Activated CD4-positive, CD25-positive, alpha-beta regulatory T cell treated with anti-CD3 and anti-CD28 coated beads, Interleukin-2, amount 50 U/mL, for 16 hours (primary cell): ENCODE measurements at places on chromosomes 1 and 21.

DNA sequence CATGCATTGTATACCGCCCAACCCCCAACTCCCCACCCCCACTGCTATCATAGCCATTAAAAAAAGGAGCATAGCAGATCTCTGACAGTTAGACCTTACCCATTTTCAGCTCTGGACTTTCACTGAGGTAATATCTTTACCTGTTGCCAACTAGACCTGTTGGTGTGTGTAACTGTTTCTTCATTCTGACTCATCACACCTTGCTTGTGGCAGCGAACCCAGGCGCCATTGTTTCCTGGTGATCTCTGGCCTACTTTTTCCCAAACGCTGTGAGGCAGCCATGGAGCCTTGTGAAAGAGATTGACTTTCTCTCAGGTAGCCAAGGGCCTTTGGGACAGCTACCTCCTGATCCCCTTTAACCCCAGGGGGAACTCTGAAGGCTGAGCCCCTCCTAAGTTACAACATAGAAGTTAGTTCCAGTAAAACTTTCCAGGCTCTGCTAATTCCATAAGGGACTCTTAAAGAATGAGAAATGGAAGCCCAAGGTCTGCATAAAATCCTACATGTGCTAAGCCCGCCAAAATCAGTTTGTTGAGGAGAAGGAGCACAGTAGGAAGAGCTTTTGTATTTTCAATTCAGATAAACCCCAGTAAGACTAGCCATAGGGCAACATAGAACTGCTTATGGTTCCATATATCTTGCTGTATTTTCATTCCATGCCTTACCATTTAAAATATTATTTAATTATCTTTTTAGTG lies 196.1 kb upstream of the CAMK1G start:
- DNase-seq = no peak

GRCh38 chr1:201468844-201469644 lies at the start of gene PHLDA3:
TSS of gene PHLDA3 (minus strand) at chr1:201469188. CDS start at chr1:201468786, 402 bp downstream.
- no peak for DNase-seq

DNA sequence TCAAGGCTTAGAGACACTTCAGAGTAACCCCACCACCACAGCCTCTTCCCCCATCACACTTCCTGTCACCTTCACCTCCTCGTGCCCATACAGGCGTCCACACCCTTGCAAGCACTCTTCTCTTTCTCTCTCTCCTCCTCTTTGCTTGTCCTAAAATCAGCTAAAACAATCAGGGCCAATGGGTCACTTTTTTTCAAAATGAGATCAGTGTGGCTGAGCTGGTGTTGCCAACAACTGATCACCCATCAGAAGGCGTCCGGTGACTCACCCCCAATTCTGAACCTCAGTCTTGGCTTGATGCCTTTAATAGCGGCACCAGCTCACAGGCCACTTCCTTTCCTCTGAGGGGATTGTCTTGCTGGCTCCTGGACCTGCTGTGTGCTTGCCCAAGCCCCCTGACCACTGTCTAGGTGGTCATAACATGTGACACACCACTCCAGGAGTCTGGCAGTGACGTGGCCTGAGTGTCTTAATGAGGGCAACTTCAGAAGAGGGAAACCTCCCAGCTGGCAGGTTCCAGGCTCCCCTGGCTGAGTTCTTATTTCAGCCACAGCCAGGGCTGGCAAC lies 1.6 kb downstream of the DRAXIN start:
- DNase-seq = no peak

DNA sequence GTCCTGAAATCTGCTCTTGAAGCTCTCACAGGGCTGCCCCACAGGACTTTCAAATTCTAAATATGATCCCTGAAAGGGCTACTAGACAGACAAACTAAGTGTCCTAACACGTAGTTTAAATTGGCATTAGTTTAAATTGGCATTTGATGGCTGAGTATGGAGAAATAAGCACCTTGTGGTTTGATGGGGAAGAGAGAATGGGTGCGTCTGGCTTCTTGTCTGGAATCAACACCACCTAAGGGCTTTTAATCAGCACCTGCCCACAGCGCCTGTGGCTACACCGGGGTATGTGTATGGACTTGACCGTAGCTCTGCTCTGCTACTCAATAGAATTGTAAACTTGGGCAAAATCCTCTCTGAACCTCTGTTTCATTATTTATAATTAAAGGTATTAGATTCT lies 5.7 kb upstream of the LAMB3 start:
- no peak for DNase-seq

GRCh38 chr21:34846601-34847112 lies 177.9 kb downstream of the CLIC6 start:
- no peak for DNase-seq

GRCh38 chr21:41537356-41537755 lies 29.4 kb upstream of the TMPRSS2 start:
- no peak for DNase-seq

DNA sequence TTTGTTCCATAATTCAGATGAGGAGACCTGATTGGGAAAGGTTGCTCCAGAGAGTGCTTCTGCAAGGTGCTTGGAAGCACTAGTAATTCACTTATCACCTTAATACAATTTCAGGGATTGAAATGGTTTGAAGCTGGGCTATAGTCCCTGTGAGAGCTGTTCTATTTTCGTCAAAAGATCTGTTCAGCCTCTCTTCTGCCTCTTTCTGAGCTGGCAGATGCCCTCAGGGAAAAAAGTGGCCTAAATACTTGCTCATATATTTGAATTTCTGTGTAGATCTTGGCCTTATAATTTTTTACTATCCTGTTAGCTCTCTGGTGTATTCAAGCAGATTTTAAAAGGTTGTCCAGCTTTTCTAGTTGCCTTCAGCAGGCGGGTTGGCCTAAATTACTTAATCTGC lies 22.3 kb downstream of the C1orf146 start:
- no peak for DNase-seq

GRCh38 chr1:153032677-153033308 lies 1.8 kb downstream of the SPRR1B start:
- DNase-seq = no peak

- no peak for DNase-seq
Observed at GRCh38 chr1:90834354-90834885, 117.3 kb upstream of the BARHL2 start.

GRCh38 chr1:78553859-78554258 lies 63.1 kb downstream of the PTGFR start:
- no peak for DNase-seq

DNA sequence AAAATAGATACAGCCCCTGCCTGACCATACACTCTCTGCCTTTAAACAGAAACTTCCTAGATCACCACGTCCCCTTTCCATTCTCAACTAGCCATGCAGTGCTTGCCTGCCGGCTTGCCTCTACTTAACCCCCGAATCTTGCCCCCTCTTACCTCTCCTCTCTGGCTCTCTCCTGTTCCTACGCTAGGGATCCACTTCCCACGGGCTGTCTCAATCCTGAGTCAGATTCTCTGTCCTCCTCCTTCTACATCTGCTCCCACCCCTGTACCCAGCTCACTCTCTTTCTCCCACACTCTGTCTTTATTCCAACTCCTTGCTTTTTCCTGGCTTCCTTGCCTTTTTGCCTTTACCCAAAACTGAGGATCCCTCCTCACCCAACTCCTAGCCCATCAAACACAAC lies 29.3 kb downstream of the ATF3 start:
- no peak for DNase-seq

- peak; percentile 6 for DNase-seq
Observed at GRCh38 chr1:197868751-197869489, 33.5 kb upstream of the C1orf53 start.

DNA sequence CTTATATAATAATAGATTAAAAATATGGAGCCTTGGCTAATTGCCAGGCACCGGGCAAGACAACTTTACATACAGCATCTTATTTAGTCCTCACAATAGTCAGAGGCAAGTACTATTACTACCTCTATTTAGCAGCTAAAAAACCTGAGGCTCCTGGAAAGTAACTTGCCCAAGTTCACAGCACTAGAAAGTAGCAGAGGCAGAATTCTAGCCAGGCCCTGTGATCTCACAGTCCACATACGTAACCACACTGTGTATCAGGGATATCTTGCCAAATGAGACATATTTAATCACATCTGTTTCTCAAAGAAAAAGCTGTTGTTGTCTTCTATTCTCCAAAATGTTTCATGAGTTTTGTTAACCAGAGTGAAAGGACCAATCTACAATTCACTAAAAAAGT lies 378.5 kb downstream of the PLPP3 start:
- no peak for DNase-seq

GRCh38 chr1:115539061-115539460 lies 102.7 kb upstream of the VANGL1 start:
- no peak for DNase-seq

DNA sequence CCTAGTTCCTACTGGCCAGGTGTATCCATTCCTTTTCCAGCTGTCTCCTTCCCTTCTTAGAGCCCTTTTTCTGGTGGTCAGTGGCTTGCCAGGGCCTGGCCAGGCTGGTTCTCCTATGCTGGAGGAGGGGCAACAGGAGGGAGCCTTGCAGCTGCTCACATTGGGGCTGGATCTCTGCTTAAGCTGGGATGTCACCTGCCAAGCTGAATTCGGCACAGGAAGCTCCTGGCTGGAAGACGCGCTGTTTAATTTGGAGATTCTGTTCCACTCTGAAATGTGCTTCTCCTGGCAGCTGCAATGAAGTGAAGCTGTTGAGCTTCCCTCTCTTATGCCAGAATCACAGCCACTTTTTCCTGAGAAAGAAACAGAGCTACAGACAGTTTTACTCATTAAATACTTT lies 56.0 kb upstream of the POU3F1 start:
- no peak for DNase-seq

- no peak for DNase-seq
Observed at GRCh38 chr1:78703806-78704205, 54.2 kb downstream of the IFI44 start.

DNA sequence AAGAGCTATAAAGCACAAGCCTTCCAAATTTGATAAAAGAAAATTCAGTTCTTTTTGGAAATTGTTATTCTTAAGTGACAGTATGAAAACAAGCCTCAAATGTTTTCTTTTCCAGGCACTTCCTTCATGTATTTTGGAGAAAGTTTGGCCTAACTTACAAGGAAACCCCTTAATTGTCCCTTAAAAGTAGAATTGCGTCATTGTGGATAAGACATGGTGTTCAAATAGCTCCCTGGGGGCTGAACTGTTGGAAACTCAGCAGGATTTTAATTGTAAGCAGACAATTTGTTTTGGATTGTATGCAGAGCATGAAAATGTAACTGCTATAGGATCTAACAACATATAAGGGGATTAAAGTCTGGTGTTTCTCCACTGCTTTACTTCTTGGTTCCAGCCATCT lies 35.4 kb upstream of the FGGY start:
- DNase-seq = no peak

GRCh38 chr21:44534688-44535087 lies 5.3 kb downstream of the KRTAP10-1 start:
- no peak for DNase-seq

DNA sequence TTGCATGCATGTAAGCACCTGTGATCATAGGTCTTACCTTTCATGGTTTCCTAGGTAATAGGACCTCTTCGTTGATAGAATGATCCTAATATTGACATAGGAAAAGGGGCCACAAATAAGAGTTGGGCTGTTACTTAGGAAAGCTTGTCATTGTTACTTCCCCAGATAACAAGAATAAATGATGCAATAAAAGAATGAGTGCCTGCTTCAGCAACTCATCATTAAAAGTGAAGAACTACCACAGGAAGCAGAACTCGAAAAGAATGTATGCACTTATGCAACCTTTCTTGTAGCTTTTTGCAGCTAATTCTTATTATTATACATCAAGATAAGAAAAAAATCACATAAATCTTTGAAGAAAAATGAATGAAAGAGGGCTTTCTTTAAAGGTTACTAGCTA lies 548.6 kb downstream of the LTN1 start:
- DNase-seq = no peak

DNA sequence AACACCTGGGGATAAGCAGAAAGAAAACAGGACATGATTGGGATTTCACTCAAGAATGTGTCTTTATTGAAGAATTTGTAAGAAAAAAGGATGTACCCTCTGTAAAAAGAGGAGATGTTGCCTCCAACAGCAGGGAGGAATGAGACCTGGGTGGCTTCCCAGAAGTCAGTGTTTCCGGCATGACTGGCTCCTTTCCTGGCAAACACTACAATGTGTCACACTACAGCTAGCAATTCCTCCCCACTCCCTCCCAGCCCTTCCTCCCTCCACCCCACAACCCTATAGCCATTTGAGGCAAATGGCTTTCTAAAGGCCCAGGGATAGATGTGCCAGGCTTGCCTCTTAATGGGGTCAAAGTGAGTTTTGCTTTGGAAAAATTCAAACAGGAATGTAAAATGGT lies 11.5 kb upstream of the COL8A2 start:
- DNase-seq = no peak

- DNase-seq = no peak
Observed at GRCh38 chr1:5191470-5191869, 537.1 kb downstream of the AJAP1 start.

- DNase-seq = no peak
Observed at GRCh38 chr1:240309769-240310168, 218.1 kb downstream of the FMN2 start.

GRCh38 chr1:165915480-165915879 lies 88.1 kb downstream of the UCK2 start:
- no peak for DNase-seq

- DNase-seq = no peak
Observed at GRCh38 chr1:160646711-160647328, at the start of gene SLAMF1. TSS of gene SLAMF1 (minus strand) at chr1:160647044. CDS start at chr1:160646945, 99 bp downstream.

DNA sequence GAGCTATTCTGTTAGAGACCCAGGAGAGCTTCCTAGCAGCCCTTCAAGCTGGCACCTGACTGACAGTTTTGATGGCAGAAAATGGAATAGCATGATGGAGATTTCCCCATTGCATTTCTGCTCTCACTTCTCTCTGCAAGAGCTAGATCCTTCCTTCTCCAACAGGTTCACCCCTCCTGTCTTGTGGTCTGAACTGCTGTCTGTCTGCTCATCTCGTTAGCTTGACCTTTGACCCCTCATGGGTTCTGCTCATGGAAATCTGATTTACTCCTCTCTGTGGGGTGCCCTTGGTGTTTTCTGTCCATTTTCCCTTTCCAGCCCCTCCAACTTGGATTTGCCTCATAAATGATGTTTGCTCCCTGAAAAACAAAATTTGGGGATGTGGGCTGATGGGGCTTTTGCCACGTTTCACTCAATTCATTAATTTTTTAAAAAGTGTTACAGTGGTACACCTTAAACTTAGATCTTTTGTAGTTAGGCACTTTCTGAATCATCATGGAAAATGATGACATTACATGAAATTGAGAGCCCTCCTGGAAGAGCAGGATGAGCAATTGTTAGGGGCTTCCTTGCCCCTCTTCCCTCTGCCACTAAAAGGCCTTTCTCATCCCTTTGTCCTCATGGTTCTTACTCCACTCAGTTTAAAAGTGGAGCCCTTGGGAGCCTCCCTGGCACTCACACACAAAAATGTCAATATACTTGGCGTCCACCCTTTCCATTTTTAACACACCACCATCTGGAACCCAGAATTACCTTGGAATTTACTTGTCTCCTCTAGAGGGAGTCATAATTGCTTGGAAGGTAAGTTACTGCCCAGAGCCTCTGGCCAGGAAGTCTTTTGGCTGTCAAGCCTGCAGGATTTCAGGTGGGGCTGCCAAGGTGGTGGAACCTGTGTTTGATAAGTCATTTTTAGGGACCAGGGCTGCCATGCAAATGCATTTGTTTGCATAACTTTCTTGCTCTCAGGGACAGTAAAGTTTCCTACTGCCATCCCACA lies 31.9 kb upstream of the IL19 start:
- no peak for DNase-seq

- no peak for DNase-seq
Observed at GRCh38 chr21:37039411-37040075, 33.0 kb downstream of the RIPPLY3 start.
